NCI-H187 (cell line): ENCODE measurements at places on chromosomes 5 and 9.

DNA sequence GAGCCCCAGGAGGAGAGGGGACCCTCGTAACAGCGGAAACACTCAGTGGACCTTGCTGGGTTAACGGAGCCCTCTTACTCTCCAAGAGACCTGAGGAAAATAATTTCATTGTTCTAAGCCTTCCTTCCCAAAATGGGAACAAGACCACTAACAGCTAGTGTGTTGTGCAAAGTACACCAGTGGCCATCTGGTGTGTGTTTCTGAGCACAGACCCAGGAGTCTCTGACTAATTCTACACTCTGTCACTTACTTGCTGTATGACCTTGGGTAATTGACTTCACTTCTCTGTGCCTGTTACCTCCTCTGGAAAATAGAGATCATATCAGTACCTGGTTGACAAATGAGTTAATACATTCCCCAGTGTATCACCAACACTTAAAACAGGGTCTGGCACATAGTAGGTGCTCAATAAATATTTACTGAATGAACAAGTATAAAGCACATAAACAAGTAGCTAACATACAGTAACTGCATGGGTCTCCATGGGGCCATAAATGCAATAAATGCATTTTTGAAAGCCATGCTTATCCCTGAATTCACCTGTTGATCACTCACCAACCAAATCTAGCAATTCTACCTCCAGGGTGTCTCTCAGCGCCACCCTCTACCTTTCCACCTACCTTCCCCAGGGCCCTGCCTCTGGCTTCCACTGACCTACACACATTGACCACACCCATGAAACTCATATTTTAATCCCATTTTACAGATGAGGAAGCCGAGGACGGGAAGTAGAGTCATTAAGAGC is 44.7 kb upstream of the AKNA start:
- DNase-seq = no peak

DNA sequence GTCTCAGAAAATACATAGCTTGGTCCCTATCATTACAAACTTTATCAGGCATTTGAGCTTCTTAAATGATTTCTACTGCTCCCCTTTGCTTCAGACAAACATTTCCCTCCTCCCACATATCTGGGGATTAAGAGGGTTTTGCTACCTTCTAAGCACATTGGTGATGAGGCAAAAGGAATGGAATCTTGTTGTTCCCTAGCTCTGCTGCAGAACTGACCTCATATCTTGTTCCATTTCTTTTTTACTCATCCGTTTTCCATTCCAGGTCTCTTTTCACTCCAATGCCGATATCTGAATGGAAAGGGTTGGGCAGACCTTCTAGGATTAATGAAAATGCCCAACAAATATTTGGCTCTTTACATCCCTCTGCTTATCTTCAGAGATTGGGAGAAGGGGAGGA is 444.6 kb downstream of the ZNF608 start:
- no peak for DNase-seq

- DNase-seq = no peak
These were observed 67.9 kb upstream of the CHSY3 start for GRCh38 chr5:129836321-129836720.

DNA sequence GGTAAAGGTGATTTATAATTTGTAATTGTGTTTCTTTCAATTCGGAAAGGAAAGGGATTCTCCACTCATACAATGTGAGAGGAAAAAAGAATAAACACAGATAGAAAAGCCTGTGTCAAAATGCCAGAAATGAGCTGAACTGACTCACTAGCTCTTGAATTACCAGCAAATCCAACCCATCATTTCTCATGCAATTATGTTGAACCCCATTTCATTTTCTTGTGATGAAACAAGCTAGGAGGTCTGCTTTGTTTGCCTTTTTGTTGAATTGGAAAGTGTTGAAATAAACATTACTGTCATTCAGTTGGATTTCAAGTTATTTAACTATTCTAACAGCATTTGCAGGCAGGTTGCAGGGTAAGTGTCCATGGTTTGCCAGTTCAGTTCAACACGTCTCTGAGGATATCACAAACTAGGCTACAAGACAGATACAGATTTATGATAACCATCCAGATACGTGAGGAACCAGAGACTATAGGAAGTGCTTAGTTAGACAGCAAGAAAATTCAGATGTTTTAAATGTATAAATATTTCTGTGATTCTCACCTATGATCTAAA is 547.2 kb downstream of the MAT2B start:
- no peak for DNase-seq

- DNase-seq = no peak
These were observed 61.4 kb downstream of the PSMB7 start for GRCh38 chr9:124353811-124354274.

- DNase-seq = no peak
These were observed 21.5 kb downstream of the GFPT2 start for GRCh38 chr5:180331647-180331950.

- no peak for DNase-seq
These were observed 10.5 kb downstream of the ARSK start for GRCh38 chr5:95565280-95565920.

GRCh38 chr5:116574367-116575325 is at the start of gene SEMA6A:
Gene SEMA6A, minus strand, starts transcription at chr5:116574823. Its CDS starts 69,879 bp downstream, at chr5:116504944.
- peak; percentile 72 for DNase-seq

- DNase-seq = no peak
These were observed 86.3 kb downstream of the MVB12B start for GRCh38 chr9:126412905-126413304.

DNA sequence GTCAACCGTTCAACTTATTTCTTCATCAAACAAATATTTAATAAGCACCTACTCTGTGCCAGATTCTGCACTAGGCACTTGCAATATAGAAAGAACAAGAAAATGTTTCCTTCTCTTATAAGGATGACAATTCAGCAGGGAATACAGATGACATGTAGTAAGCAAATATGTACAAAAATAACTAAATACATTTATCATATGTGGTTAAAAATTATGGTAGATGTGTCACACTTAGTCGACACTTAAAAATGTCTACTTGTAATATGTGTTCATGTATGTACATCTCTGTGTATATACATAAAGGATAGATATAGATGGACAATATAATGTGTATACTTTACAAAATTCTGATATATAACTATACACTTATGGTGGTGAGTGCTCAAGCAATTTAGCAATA is 417.0 kb upstream of the MEF2C start:
- DNase-seq = no peak

GRCh38 chr9:89667726-89668125 is 62.9 kb downstream of the GADD45G start:
- no peak for DNase-seq

- DNase-seq = no peak
These were observed 159.1 kb downstream of the LRRC70 start for GRCh38 chr5:62737766-62738165.

DNA sequence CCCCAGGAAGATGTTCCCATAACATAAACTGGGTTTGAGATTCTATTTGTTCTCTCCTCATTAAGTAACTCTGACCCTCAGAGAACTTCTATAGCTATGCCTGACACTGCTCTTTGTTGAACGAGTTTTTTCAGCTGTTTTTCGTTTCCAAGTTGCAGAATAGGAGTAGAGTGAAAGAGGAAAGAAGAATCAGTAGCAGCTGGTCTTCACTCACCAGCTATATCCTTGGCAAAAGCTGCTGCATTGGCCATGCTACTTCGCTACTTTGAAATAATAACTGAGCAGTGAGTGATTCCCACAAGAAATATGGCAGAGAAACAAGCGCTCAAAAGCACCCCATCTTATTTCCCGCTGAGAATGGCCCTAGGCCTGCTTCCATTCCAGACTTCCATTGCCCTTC is 329.0 kb downstream of the ISL1 start:
- DNase-seq = no peak

GRCh38 chr5:107744418-107745330 is 73.9 kb upstream of the EFNA5 start:
- DNase-seq = no peak

GRCh38 chr5:77087484-77088261 is 588 bp upstream of the ZBED3 start:
- no peak for DNase-seq

GRCh38 chr5:83498585-83498984 is 27.0 kb downstream of the VCAN start:
- DNase-seq = no peak

GRCh38 chr5:117161718-117162335 is 587.2 kb upstream of the SEMA6A start:
- no peak for DNase-seq

GRCh38 chr9:6488395-6488794 is 75.4 kb downstream of the UHRF2 start:
- no peak for DNase-seq

GRCh38 chr9:137085920-137086530 is 760 bp upstream of the MAN1B1 start:
- no peak for DNase-seq

- DNase-seq = peak; percentile 44
These were observed 485.3 kb downstream of the CDH9 start for GRCh38 chr5:26553079-26553478.

GRCh38 chr9:91302831-91303230 is 58.9 kb downstream of the AUH start:
- no peak for DNase-seq

GRCh38 chr9:5817862-5818261 is 15.1 kb downstream of the ERMP1 start:
- no peak for DNase-seq

DNA sequence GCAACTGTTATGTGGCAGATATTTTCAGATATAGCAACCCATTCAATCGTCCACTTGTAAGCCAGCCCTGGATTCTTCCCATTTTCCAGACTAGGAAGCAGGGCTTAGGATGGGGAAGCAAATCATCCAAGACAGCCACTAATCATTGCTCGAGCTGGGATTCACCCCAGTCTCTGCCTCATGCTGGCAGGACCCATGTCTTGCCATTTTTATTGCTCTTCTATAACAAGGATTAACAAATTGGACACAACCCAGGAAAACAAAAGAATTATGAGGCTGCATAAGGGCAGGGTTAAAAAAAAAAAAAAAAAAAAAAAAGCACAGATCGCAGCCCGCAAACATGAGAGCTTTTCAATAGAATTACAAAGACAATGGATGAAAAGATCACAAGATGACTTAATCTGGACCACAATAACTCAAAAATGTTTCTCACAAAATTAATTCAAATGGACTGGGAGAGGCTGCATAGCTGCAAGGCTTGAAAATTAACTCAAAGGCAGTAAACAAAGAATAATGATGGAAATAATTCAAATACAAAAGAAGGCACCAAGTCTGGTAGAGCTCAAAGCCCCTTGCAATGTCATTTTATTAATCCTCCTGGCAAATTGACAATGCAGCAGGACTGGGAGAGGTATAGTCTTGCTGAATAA is 40.7 kb downstream of the ASTN2 start:
- no peak for DNase-seq

DNA sequence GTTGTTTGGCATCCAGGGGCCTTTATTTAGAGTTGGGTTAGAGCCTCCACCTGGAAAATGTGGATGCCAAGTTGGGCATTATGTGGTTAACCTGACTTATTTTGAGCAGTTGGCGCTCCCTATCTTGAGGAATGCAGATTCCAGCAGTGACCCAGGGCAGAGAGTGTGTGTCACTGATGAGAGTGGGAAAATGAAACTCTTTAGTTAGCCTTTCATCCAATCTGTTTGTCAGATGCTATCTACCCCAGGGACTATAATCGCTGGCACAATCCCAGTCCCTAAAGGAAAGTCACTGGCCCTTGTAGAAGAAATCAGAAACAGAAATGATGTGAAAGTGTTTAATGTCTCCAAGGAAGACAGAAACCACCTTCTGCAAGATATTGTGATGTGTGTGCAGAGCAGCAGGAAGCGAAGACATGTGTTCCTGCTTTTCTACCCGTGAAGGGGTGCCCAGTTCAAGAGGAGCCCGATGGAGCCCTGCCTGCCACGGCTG is 10.2 kb upstream of the STING1 start:
- DNase-seq = no peak

GRCh38 chr5:62315376-62316175 is 9.6 kb downstream of the KIF2A start:
- no peak for DNase-seq

GRCh38 chr9:91577633-91578061 is 154.0 kb upstream of the NFIL3 start:
- no peak for DNase-seq

GRCh38 chr5:32342656-32343055 is 29.9 kb upstream of the MTMR12 start:
- no peak for DNase-seq

DNA sequence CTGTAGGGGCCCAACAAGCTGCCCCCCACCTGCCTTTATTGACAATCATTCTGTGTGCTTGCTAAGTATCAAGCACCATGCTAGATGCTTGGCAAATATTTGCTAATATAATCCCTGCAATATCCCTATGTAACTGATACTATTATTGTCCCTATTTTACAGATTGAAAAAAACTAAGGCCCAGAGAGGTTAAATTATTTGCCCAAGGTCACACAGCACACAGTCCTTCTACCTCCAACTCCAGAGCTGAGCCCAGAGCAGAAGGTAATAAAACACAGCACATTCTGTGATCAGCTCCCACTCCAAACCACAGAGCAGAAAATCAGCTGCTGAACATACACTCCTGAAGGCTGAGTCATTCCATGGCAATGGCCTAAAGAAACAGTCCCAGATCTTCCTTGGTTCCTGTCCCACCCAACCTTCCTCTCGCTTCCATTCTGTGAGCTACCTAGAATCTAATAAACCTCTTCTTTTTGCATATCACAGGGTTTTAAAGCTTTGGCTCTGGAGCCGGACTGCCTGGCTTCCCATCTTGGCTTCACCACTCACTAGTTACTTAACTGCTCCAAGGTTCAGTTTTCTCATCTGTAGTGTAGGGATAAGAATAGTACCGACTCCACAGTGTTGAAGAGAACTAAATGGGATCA is 66.7 kb upstream of the ADRA1B start:
- no peak for DNase-seq

- no peak for DNase-seq
These were observed 86.0 kb downstream of the DRD1 start for GRCh38 chr5:175357995-175358394.

DNA sequence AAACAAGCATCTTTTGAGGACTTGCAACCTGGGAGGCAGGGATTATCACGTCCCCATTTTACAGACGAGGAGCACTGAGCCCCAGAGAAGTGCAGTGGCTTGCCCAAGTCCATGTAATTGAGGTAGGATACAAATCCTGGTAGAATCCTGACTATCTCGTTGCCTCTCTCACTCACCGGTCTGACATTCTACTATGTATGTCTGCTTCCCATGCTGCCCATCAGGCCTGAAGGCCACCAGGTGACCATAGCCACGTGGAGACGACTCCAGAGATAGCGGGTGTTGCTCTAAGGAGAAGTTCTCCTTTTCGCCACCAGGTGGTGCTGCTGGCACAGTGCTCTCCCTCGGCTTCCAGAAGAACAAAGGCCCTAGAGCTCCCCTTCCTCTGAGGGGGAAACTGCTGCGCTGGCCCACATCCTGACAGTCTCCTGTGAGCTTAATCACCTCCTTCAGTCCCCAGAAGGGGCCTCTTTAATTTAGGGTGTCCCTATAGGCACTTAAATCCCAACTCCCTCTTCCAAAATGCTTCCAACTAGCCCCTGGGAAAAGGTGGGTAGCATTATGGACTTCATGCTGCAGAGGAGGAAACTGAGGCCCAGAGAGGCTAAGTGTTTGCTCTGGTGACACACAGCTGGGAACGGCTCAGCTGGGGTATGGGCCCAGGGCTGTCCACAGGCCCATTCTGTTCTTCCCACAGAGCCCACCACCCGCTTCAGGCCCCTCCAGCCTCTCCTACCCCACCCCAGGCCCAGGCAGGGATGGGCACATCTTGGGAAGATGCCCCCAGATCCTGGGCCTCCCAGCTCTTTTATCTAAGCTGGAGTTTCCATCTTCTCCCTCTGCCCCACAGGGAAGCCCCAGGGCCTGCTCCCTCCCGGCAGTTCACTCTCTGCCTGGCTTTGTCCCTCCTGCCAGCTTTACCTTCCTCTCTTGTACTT is 6.4 kb downstream of the SLC34A1 start:
- peak; percentile 55 for DNase-seq

- DNase-seq = no peak
These were observed 4.7 kb upstream of the CNTFR start for GRCh38 chr9:34594177-34594576.
